EH (cell line): ENCODE measurements at places on chromosomes 3 and 15.

DNA sequence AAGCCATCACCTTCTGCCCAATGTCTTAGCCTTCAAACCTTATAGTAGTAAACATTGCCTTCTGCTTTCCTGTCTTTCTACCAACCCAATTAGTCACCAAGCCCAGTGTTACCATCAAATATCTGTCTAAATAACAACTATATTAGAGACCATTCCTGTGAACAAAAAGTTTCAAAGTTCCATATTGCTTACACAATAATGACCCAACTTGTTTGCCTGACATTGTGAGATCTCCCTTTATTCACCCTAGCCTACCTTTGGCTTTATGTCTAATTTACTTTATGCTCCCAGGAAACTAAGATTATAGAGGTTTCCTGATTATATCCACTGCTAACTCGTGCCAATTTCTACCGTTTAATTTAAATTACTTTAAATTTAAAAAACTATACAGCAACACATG lies 26.0 kb upstream of the KCNAB1 start:
- DNase-seq: no peak

DNA sequence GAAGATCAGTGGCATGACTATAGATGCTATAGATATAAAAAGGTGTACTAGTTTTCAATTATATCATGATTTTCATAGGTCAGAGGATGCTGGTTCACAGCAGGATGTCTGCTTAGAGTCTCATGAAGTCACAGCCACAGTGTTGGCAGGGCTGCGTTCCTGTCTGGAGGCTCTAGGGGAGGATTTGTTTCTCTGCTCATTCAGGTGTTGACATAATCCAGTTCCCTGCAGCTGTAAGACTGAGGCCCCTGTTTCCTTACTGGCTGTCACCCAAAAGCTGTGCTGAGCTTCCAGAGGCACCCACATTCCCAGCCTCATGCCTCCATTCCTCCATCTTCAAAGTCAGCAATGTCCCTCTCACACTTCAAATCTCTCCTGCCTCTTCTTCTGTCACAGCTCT lies 170.7 kb downstream of the OCA2 start:
- DNase-seq: no peak

DNA sequence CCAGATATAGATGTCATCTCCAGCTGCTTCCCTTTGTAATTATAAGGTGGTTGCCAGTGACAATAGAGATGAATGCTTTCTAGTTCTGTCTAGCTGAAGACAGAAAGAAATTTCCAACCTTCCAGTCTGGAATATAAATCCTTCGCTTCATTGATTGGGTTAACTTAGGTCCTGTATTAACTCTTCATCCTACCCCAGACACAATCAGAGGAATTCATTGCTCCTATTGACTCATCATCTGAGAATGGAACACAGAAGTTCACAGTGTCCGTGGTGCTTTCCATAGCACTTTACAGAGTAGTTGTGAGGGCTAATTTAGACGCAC lies 241.4 kb downstream of the NFKBIZ start:
- peak; percentile 91 for DNase-seq

GRCh38 chr3:47251689-47252088 lies 30.9 kb downstream of the KIF9 start:
- no peak for DNase-seq

GRCh38 chr3:31181661-31182060 lies 287.2 kb upstream of the GADL1 start:
- no peak for DNase-seq

GRCh38 chr3:54853573-54854404 lies 74.1 kb downstream of the LRTM1 start:
- DNase-seq: peak; percentile 81

- no peak for DNase-seq
These were observed 12.5 kb downstream of the TNFAIP8L3 start for GRCh38 chr15:51082246-51082645.

- peak; percentile 91 for DNase-seq
These were observed 47.2 kb downstream of the DIPK2A start for GRCh38 chr3:144018776-144019175.
